ENCODE measurements at places on chromosomes 16 and 17. TPM values are rescaled to one million over a fixed set of nuclear protein-coding genes. Genes with fewer than 3 reads are reported as not detected.

DNA sequence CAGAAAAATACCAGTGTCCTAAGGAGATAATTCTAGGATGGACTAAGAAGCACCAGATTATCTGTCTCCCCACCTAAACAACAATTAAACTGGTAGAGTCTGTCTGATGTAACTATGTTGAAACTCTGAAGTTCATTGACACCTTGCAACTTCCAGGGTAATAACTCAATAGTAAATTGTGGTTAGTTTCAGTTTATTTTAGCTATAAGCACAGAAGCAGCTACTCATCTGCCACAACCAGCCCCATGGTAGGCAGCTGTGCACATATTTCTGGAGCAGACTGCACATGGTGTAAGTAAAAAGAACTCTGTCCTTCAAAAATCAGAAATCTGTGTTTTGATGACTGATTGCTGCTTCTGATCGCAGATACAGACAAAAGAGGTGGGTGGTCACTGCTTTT, 852.1 kb downstream of the CDH11 start:
- DNase-seq = no peak

- DNase-seq = no peak
These were observed 5.0 kb upstream of the RARA start for GRCh38 chr17:40303708-40304551.

- DNase-seq = no peak
These were observed 61.0 kb downstream of the CFDP1 start for GRCh38 chr16:75372236-75372856.

DNA sequence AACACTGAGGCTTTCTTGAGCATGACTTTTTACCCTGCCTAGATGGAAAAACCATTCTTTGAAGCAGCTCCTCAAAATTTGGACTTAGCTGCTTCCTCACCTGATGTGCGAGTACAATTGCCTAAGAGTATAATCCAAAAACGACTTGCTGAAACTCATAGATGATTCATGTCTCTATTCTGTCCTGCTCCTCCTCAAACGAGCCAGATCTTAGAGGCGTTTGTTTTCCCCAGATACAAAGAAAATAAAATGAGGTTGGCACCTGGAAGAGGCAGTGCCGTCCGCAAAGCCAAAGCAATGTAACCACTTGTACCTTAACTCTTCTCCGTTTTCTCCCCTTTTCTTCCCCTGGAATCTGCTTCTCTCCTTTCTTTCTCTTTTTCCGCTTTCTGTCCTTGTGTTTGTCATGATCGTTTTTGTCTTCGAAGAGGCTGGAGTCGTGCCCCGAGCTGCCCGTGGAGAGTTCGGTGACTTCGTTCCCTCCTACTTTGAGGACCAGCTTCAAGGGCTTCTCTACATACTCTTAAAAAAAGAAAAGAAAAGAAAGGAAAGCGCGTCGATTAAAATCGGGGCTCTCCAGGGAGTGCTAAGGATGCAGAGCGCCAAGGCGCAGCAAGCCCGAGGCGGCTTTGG, 895 bp downstream of the BRD7 start:
- DNase-seq = no peak

Gene PPM1E
- total RNA-seq = 0.22 TPM

Gene PPP1R9B
- total RNA-seq = 58.8 TPM

- DNase-seq = no peak
These were observed 10.7 kb downstream of the CHST4 start for GRCh38 chr16:71536752-71537499.

Gene KIF19
- total RNA-seq = 55.2 TPM

GRCh38 chr17:44812263-44812662, 17.8 kb downstream of the GJC1 start:
- no peak for DNase-seq

All from sciatic nerve (tissue), 2 donors.